ENCODE measurements at places on chromosomes 6 and 20.

- DNase-seq, result no peak
Measured at GRCh38 chr6:169864148-169865020, 113.0 kb downstream of the ERMARD start.

DNA sequence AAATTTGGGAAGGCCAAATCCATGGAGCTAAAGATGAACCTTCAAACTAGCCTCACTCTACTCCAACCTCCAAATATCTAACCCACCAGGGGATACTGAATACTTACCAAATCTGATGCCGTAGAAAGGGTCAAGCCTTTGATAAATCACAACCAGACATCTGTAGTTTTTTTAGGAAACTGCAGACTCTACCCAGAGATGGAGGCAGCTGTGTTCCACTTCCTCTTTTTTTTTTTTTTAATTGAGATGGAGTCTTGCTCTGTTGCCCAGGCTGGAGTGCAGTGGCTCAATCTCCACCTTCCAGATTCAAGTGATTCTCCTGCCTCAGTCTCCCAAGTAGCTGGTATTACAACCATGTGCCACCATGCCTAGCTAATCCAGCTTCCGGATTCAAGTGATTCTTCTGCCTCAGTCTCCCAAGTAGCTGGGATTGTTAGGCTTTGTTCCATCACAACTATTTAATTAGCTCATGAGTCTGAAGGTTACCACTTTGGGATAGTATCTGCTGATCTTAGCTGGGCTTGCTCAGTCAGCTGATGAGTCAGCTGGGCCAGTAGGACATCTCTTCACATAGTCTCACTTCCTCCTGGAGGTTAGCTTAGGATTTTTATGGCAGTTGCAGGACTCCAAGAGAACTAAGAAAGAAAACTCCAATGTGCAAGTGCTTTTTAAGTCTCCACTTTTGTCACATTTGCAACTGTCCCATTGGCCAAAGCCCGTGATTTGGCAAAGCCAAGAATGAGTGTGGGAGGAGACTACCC lies 13.3 kb downstream of the FRK start:
- no peak for DNase-seq

GRCh38 chr6:144728804-144729203 lies 443.7 kb downstream of the UTRN start:
- no peak for DNase-seq

GRCh38 chr20:1472556-1473245 lies 6.1 kb upstream of the NSFL1C start:
- no peak for DNase-seq

- DNase-seq, result no peak
Measured at GRCh38 chr6:148790404-148790803, 43.6 kb downstream of the UST start.

GRCh38 chr20:24867556-24867955 lies 81.5 kb upstream of the CST7 start:
- no peak for DNase-seq

DNA sequence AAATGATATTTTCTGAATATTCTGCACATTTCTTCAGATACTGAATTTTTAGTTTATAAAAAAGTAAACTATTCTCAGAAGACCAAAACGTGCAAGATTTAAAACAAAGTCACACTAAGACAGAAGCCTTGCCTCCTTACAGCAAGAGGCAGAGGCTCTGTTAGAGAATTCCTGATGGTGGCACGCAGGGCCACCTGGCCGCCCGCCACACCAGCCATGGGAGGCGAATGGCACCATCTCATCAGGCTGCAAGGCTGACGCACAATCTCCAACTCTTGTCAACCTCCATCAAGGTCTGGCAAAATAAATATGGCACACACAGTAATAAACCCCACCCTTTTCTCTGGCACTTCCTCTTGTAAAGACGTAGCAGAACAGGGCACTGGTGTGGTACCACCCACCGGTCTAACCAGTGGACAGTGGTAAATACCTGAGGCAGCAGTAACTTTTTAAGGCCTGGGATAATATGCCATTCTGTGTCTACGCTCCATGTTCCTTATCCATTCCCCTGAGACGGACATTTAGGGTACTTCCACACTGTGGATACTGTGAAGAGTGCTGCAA lies 111.4 kb downstream of the WDR27 start:
- no peak for DNase-seq

DNA sequence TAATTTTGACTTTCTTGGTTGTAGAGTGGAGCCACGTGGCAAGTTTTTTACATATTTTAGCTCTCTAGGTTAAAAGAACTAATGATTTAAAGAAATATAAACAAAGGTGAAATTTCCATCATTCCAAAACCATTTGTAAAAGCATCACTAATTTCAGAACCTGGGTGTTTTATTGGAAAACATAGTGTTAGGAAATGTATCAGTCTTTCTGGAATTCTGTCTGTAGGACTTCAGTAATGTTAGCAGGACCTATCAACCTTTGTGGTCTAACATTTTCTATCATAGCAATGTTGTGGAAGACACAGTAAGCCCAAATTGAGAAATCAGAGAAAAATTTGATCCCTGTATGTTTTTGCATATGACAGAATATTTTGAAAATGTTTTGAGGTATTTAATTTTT lies 28.3 kb downstream of the L3MBTL3 start:
- DNase-seq, result no peak

DNA sequence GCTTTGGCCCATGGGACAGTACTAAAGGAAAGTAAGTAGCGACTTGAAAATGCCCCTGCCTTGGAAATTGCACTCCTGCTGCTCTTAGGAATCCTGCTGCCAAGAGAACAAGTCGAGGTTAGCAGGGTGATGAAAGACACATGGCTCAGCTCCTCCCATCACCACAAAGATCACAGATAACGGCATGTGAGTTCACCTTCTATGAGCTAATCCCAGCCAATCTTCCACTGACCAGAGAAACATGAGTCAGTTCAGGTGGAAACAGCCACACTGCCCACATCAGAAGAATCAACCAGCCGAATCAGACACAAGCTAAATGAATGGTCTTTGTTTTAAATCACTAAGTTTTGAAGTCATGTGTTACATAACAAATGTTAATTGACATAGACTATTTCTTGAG lies 106.3 kb downstream of the PRKN start:
- DNase-seq, result no peak

DNA sequence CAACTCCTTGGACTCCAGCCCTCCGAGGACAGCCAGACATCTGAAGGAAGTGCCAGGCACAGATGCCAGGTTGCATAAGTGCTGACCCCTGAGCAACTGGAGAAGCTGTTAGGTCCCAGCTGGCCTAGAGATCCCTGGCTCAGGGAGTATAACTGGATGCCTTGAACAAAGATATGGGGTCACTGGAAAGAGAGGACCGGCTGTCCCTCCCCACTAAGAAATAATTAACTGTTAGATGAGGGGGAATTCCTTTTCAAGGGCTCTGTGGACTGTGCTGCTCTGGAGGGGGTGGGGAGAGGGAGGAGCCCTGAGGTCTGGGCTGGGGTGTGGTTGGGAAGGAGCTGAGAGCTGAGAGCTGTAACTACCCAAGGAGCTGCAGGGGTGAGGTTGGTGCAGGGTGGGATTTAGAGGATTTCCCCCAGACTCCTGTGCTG lies 39.6 kb downstream of the HLA-F start:
- DNase-seq, result no peak

GRCh38 chr6:79377888-79378348 lies 143.4 kb upstream of the HMGN3 start:
- no peak for DNase-seq

Data from hematopoietic multipotent progenitor cell treated with erythropoietin and hydrocortisone succinate and interleukin-3 and kit ligand, for 15 days (in vitro differentiated cells).